ENCODE measurements at places on chromosomes 16 and 17.

- no peak for DNase-seq
Measured at GRCh38 chr17:8479431-8479947, 43.8 kb downstream of the NDEL1 start.

DNA sequence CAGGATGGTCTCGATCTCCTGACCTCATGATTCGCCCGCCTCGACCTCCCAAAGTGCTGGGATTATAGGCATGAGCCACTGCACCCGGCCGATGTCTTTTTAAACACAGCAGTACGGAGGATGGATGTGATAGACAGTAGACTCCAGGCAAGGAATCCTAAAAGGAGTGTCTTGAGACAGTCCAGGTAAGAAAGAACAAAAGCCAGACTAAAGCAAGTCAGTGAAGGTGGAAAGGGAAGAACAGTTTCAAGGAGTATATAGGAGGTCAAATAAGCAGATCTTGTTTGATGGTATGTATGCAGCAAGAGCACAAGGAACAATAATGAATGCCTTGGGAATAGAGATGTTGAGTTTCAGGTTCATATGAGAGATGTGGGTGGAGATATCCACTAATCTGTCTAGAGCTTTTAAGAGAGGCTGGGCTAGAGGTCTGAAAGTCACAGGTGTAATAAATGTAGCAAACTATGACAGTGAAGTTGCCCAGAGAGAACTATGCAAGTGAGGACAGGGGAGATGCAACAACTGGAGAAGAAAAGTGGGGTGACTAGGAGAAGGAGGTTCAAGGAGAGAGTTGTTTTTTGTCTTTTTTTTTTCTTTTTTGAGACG, 4.5 kb downstream of the TUBD1 start:
- no peak for DNase-seq

GRCh38 chr16:57143149-57143921, 42.5 kb downstream of the PSME3IP1 start:
- DNase-seq, result no peak

GRCh38 chr17:70040336-70040735, 34.7 kb upstream of the KCNJ16 start:
- no peak for DNase-seq

DNA sequence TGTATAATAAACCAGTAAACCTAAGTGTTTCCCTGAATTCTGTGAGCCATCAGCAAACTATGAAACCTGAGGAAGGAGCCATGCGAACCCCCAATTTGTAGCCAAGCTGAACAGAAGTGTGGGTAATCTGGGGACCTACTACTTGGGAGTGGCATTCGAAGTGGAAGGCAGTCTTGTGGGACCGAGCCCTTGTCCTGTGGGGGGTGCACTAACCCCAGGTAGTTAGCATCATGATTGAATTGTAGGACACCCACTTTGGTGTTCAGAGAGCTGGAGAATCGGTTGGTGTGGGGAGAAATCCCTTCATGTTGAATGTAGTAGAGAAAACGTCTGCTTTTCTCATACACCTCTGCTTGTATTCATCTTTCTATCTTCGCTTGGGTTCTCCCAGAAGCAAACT, 79.7 kb upstream of the CPHXL start:
- no peak for DNase-seq

GRCh38 chr17:37674511-37674910, 31.3 kb upstream of the DDX52 start:
- DNase-seq, result no peak

DNA sequence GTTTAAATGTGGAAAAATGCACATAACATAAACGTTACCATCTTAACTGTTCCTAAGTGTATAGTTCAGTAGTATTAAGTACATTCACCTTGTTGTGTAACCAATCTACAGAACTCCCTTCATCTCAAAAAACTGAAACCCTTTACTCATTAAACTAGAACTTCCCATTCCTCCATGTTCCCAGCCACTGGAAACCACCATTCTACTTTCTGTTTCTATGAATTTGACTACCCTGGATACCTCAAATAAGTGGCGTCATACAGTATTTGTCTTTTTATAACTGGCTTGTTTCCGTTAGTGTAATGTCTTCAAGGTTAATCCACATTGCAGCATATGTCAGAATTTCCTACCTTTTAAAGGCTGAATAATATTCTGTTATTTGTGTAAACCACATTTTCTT, 38.2 kb downstream of the NF1 start:
- no peak for DNase-seq

- no peak for DNase-seq
Measured at GRCh38 chr16:59635674-59636073, 901.6 kb upstream of the GOT2 start.

GRCh38 chr16:1828645-1829410, 1.8 kb downstream of the FAHD1 start:
- DNase-seq, result no peak

- no peak for DNase-seq
Measured at GRCh38 chr17:17570140-17570797, 21.2 kb downstream of the PEMT start.

DNA sequence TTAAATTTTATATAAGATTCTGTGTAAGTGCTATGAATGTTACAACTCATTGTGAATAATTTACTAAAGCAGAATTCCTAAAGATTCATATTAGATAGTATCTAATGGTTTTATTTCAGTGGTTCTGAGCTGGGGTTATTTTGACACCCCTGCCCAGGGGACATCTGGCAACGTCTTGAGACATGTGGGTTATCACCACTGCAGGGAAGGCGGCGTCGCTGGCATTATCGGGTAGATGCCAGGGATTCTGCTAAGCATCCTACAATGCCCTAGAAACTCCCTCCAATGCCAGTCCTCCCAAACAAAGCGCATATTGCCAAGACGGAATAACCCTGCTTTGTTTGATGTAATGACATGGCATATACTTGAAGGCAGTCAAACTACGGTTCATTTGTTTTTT, 372.3 kb upstream of the ZFHX3 start:
- no peak for DNase-seq
